ENCODE measurements at places on chromosomes 3 and 15.

DNA sequence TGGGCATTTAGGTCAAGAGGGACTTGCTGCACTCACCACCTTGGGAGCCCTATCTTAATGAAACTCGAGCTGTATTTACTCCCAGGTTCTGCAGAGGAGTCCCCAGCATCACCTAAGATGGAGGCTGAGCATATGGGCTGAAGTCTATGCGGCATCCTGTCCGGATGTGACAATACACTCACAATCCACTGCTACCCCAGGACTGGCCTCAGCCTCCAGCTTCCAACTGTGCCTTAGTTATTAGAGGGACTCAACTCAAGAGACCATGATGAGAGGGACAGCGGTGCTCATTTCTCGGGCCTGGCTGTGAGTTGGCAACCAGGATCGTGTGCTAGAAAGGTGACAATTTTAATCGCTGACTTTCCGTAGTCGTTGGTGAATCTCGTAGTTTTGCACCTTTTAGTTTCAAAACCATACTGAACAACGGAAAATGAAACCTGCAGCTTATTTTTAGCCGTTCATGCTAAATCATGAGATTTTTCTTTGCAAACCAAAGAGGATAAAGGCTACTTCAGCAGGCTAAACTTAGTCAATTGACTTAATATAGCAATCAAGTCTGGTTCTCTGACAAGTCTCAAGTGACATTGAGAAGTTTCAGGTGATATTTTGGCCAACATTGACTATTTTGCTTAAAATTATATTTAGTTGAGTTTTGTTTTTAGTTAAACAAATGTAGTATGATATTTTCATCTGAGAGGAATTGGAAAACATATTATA lies 11.1 kb downstream of the ZBTB38 start:
- no peaks in the 10 kb centered on the region for H3K27me3 ChIP-seq
- no peak for DNase-seq
- peak overlapping the region; percentile 9 for H3K27ac ChIP-seq
- H3K4me1 ChIP-seq = peaks cover 4% of the 10 kb centered on the region
- H3K36me3 ChIP-seq = no peaks in the 10 kb centered on the region

DNA sequence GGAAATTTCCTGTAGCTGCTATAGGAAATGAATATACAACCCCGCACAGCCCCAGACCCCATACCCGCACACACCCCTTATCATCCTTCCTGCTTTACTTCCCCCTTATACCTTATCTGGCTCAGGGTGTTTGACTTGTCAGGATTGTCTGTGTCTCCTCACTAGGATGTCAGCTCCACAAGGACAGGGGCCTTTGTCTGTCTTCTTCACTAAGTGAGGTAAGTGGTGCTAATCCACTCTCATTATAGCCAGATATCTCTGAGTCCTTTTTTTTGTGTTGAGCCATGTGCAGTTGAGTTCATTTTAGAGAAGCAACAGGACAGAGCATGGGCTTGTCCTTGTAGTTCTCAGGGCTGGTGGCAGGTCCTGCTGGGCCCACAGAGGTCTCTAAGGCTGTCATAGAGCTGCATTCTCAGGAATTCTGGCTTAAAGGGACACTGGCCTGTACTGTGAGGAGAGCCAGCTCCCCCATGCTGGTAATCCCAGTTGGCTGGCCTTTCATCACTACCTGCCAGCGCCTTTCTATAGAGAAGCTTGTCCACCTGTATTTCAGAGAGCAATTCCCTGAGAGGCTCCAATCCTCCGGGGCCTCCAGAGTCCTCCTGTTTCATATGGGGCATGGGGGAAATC lies 9.0 kb downstream of the KY start:
- no peak overlapping the region for H3K27ac ChIP-seq
- DNase-seq = no peak

- H3K4me1 ChIP-seq = no peaks in the 10 kb centered on the region
- DNase-seq = no peak
- no peak overlapping the region for H3K27ac ChIP-seq
- no peaks in the 10 kb centered on the region for H3K27me3 ChIP-seq
Measured at GRCh38 chr15:95940431-95940985, 390.0 kb upstream of the NR2F2 start.

- no peak for DNase-seq
- H3K27ac ChIP-seq = no peak overlapping the region
- peak overlapping the region; percentile 73 for H3K4me3 ChIP-seq
- peaks cover 28% of the 10 kb centered on the region for H3K4me1 ChIP-seq
- no peaks in the 10 kb centered on the region for H3K36me3 ChIP-seq
Measured at GRCh38 chr3:100403362-100404249, 2.3 kb downstream of the LNP1 start.

GRCh38 chr15:70856884-70857561 lies 3.1 kb upstream of the LARP6 start:
- H3K27ac ChIP-seq = peak overlapping the region; percentile 67
- no peaks in the 10 kb centered on the region for H3K36me3 ChIP-seq
- H3K27me3 ChIP-seq = peaks cover 42% of the 10 kb centered on the region

GRCh38 chr3:34237946-34238345 lies 439.5 kb downstream of the PDCD6IP start:
- H3K27me3 ChIP-seq = no peaks in the 10 kb centered on the region
- no peak overlapping the region for H3K27ac ChIP-seq

DNA sequence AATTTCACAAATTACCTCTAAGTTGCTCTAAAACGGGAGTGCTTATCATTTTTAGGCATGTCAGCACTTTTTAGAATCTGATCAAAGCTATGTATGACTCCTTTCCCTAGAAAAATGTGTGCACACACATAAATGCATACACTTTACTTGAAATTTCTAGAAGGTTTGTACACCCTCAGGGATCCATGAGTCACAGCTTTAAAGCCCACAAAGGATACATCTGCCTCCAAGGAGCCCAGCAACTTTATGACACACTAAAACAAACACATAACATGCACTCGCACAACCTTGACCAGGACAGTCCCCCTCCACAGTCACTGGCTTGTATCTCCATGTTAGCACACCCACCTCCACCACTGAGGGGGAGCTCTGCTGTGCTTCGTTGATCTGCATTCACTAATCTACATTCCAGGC lies 722.0 kb upstream of the CFAP20DC start:
- no peaks in the 10 kb centered on the region for H3K27me3 ChIP-seq
- H3K4me1 ChIP-seq = no peaks in the 10 kb centered on the region
- H3K4me3 ChIP-seq = no peak overlapping the region
- H3K36me3 ChIP-seq = no peaks in the 10 kb centered on the region
- DNase-seq = no peak

DNA sequence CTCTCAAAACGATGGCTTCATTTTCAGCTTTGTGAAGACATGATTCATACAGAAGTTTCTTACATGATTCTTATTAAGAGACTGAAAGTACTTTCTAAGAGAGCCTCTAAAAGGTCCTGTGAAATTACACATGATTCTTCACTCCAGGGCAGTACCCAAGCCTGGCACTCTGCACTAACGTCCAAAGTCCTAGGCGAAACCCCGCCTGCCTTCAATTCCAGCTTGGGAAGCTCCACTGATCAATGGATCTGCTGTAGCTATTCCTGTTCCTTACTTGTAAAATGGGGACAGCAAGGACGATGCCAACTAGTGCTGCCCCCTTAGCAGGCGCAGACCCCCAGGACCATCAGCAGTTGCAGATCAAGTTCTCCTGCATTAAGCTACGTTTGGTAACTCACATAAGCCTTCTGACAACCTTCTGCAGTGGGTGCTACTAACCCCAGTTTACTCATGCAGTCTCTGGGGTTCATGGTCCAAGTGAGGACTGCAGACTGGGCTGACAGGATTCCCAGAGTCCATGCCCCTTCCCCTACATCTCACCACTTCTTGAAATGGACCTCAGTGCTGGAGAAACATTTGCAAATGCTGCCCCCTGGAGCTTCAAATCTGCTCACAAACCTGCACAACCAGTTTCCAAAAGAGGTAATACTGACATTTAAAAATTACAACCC lies 10.6 kb downstream of the CHCHD4 start:
- no peak overlapping the region for H3K27ac ChIP-seq
- no peaks in the 10 kb centered on the region for H3K27me3 ChIP-seq
- peaks cover 61% of the 10 kb centered on the region for H3K36me3 ChIP-seq
- peak; percentile 35 for DNase-seq
- peaks cover 6% of the 10 kb centered on the region for H3K4me1 ChIP-seq

- no peak overlapping the region for H3K4me3 ChIP-seq
- H3K36me3 ChIP-seq = no peaks in the 10 kb centered on the region
- no peaks in the 10 kb centered on the region for H3K27me3 ChIP-seq
- no peak for DNase-seq
Measured at GRCh38 chr3:162367429-162368260, 871.0 kb downstream of the OTOL1 start.

DNA sequence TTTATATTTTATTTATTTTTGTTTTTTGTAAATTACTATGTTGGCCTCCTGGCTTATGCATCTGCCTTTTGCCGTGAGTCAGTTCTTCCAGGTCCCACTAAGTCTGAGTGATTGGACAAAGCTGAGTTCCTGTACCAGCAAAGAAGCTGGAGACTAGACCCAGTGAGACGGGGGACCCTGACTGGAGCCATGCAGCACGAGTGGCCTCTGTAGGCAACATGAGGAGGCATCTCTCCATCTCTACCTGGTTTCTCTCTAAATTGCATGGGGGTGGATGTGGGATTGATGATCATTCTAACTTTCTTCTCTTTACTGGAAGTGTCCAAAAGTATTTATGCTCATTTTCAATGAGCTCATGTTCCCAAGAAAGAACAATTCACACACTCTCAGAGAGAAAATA lies 155.3 kb upstream of the MRPL3 start:
- peak; percentile 30 for DNase-seq
- no peaks in the 10 kb centered on the region for H3K36me3 ChIP-seq
- no peaks in the 10 kb centered on the region for H3K27me3 ChIP-seq
- H3K27ac ChIP-seq = no peak overlapping the region
- H3K4me1 ChIP-seq = no peaks in the 10 kb centered on the region

GRCh38 chr3:28575746-28576613 lies 227.4 kb upstream of the AZI2 start:
- H3K4me1 ChIP-seq = peaks cover 12% of the 10 kb centered on the region
- peaks cover 25% of the 10 kb centered on the region for H3K27me3 ChIP-seq
- H3K4me3 ChIP-seq = peak overlapping the region; percentile 38
- DNase-seq = peak; percentile 77
- H3K36me3 ChIP-seq = no peaks in the 10 kb centered on the region

- H3K4me3 ChIP-seq = no peak overlapping the region
- H3K27ac ChIP-seq = no peak overlapping the region
- H3K4me1 ChIP-seq = no peaks in the 10 kb centered on the region
- H3K27me3 ChIP-seq = no peaks in the 10 kb centered on the region
Measured at GRCh38 chr3:184666442-184666841, 45.4 kb downstream of the MAGEF1 start.

- H3K27ac ChIP-seq = no peak overlapping the region
- H3K4me3 ChIP-seq = no peak overlapping the region
- no peaks in the 10 kb centered on the region for H3K27me3 ChIP-seq
- H3K4me1 ChIP-seq = peaks cover 2% of the 10 kb centered on the region
- DNase-seq = no peak
- H3K36me3 ChIP-seq = no peaks in the 10 kb centered on the region
Measured at GRCh38 chr3:170714562-170715535, 129.0 kb upstream of the SLC7A14 start.

- no peaks in the 10 kb centered on the region for H3K36me3 ChIP-seq
- H3K27ac ChIP-seq = peak overlapping the region; percentile 76
- no peaks in the 10 kb centered on the region for H3K27me3 ChIP-seq
Measured at GRCh38 chr15:38049891-38050290, 115.5 kb downstream of the TMCO5A start.

- H3K36me3 ChIP-seq = no peaks in the 10 kb centered on the region
- no peak overlapping the region for H3K4me3 ChIP-seq
- no peaks in the 10 kb centered on the region for H3K4me1 ChIP-seq
- no peak overlapping the region for H3K27ac ChIP-seq
Measured at GRCh38 chr3:23649448-23649847, 156.3 kb upstream of the UBE2E1 start.

DNA sequence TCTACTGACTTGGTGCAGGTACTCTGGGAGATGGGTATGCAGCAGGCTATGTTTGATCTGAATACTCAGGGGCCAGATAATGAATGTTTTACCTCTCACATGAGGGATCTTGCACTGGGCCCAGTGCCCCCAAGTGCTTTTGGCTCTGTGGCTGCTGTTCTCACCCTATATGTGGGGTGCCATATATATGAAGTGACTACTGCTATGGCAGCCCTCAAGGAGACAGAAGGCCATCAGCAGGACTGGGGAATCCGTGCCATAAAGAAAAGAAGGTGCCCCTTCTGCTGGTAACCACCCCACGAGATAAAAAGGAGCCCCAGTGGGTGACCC lies 302.1 kb downstream of the ZPLD1 start:
- H3K4me3 ChIP-seq = no peak overlapping the region
- no peak overlapping the region for H3K27ac ChIP-seq
- H3K27me3 ChIP-seq = no peaks in the 10 kb centered on the region

GRCh38 chr15:61811952-61812351 lies 248.3 kb downstream of the VPS13C start:
- DNase-seq = no peak
- H3K27me3 ChIP-seq = no peaks in the 10 kb centered on the region
- no peaks in the 10 kb centered on the region for H3K4me1 ChIP-seq

DNA sequence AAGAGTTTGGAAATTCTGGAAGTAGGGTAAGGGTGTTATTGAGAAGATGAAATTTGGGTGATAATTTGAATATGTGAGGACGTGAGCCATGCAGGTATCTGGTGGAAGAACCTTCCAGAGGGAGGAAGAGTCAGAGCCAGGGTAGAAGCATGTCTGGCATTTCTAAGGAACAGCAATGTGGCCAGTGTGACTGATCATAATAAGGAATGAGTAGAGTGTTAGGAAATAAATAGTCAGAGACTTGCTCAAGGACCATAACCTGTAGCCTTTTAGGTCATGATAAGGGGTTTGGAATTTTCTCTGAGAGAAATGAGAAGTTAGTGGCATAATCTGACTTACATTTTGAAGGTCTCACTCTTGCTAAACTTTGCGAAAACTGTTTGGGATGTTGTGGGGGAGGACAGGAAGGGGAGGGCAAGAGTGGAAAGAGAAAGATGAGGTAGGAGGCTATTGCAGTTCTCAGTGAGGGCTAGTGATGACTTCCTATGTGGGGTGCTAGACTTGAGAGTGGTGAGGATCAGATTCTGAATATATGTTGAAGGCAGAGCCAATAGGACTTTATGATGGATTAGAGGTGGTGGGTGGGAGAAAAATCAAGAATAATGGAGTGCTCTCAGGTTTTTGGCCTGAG lies 568.3 kb downstream of the AGBL1 start:
- no peaks in the 10 kb centered on the region for H3K27me3 ChIP-seq
- no peaks in the 10 kb centered on the region for H3K4me1 ChIP-seq
- no peak for DNase-seq
- no peak overlapping the region for H3K27ac ChIP-seq
- H3K4me3 ChIP-seq = no peak overlapping the region

DNA sequence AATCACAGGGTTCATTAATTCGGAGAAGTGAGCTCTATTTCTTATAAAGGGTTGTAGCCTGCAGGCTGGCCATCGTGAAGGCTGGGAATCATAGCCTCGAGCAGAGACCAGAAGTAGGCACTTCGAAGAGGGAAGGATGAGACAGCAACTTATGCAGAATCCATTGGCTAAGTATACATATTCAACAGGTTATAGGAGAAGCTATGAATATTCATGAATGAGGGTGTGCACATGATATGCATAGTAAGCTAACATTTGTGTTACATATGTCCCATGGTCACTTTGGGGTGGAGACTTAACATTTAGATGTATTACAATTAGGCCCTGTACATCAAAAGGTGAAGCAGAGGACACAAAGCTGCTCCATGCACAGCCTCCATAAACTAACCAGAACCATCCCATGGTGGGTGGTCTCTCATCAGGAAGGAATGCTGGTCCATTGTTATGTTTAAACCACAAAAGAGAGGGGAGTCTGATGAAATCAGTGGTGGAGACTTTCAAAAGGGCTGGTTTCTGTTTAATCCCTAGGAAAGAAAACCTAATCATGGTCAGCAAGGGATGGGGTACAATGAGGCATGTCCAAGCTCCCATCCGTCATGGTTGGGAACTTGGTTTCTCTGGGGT lies 80.8 kb upstream of the FHIT start:
- H3K36me3 ChIP-seq = no peaks in the 10 kb centered on the region
- H3K27ac ChIP-seq = no peak overlapping the region
- DNase-seq = no peak
- no peaks in the 10 kb centered on the region for H3K27me3 ChIP-seq
- no peak overlapping the region for H3K4me3 ChIP-seq
